ENCODE measurements at places on chromosomes 7 and 10. TPM values are rescaled to one million over a fixed set of nuclear protein-coding genes. Genes with fewer than 3 reads are reported as not detected.

GRCh38 chr7:7908622-7909145 lies 59.9 kb upstream of the GLCCI1 start:
- no peak for DNase-seq

DNA sequence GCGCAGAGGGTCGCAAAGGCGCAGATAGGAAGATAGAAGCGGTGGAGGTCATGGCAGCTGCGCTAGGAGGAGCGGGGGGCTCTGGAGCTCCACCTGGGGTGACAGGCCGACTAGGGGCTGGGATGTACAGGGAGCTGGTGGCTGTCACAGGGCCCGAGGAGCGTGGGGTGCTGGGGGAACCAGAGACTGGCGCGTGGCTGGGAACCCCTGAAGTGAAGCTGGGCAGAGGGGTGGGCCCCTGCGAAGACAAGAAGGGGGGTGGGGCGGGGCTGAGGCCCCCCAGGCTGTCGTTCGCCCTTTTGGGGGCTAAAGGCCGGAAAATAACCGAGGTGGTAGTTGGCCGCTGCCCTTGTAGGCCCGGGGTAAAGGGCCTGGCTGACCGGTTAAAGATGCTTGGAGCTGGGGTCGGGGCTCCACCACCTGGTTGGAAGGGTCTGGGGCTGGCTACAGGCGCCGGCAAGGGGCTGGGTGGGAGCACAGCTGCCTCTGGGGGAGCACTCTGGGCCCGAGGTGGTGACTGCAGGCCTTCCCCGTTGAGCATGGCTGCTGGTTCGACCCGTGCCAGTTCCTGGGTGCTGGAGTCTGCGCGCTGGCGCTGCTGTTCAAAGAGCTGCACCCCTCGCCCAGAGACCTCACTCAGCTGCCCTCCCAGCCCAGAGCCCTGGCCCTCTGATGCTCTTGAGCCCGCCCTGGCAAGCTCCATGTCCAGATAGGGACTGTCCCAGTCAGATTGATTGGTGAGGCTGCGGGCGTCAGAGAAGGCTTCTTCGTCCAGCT lies 6.8 kb upstream of the MYOZ1 start:
- DNase-seq, result no peak

DNA sequence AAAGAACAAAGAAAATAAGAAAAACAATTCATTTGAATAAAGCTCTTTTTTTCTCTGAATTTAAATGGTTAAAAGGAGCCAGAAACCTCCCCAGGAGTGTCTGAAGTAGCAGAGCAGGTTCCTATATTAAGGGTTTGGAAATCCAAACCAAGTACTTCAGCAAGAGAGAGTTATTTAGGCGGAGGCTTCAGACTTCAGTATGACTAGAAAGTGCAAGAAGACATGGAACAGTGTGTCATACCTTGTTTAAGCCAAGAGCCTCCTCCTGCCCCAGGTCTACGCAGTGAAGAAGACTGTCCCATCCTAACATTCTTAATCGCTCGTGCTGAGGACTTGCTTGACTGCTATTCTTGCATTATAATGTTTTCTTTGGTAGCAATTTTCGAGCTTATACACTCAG lies 51.3 kb downstream of the ODAD2 start:
- no peak for DNase-seq

- no peak for DNase-seq
These were observed 1203.2 kb downstream of the SORCS3 start for GRCh38 chr10:105844241-105844640.

DNA sequence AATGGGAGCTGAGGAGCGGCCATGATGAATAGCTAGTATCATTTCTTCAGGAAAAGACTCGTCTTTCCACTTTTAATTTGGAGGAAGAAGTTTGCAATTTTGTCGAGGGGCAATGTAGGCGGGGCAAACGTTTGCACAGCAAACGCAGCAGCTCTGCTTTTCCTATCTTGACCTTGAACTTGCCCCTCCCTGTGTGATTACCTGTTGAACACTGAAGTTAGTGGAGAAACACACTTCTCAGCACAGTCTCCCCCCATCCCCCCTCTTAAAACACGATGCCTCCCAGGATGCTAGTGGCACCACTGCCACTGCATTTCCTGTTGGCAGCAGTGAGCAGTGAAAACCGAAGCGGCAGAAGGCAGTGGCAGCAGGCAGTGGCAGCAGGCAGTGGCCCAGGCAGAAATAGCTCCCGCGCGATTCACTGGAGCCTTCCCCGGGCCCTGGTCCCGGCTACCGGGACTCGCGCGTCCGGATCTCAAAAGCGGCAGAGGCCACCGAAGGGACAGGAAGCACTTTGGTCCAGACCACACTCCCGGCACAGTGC lies at the start of gene EPDR1:
TSS of gene EPDR1 (plus strand) at position 336 of the 544 bp plus-strand sequence. CDS start 300 bp downstream, outside the sequence.
- DNase-seq, result no peak

- no peak for DNase-seq
These were observed 8.7 kb upstream of the CAMK2B start for GRCh38 chr7:44333911-44334733.

DNA sequence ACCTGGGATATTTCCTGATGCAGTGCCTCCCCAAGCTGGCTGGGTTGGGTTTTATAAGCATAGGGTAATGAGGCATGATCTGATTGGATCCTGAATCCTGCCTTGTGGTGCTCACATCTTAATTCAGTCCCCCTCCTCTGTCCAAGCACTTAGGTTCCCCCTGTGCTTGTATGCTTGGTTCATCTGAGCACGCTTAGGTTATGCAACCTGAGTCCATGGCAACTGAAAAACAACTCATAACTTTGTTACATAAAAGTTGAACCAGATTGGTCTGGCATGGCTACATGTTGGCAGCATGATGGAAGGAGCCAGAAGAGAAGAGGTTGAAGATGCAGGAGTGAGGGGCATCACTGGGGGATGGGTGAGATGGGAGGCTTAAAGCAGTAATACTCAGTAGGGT lies 57.3 kb upstream of the OSBPL3 start:
- DNase-seq, result no peak

DNA sequence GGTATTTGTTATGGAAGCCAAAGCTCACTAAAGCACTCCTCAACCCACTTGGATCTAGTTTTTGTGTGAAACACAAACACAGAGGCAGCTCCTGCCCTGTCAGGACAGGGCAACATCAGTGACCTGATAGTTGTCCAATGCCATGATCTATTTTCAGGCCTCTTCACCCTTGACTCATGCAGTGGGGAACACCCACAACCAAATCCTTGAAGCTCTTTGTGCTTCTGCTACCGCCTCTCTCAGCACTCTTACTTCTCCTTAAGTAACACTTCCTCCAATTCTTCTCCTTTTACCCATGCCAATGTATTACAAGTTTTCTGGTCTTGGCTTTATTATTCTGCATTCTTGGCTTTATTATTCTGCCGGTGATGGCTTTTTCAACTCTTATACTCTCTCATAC lies 425.3 kb downstream of the INHBA start:
- DNase-seq, result no peak

Gene ADAM8
- total RNA-seq, result 53.9 TPM

GRCh38 chr10:129939416-129940275 lies 24.4 kb downstream of the EBF3 start:
- no peak for DNase-seq

DNA sequence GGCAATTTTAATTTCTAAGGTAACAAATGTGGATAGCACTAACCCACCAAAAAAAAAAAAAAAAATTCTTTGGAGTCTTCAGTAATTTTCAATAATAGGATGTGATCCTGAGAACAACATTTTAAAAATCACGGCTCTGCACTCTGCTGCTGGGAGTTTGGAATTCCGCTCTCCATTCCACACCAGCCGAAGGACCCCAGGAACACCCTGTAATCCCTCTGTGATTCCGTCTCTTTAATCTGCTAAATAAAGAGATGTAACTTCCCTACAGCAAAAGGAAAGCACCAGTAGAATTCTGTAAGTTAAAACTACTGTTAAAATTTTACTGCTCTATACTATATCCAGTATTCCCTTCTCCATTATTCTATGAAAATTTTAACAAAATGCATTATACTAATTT lies 284.5 kb downstream of the PTPRN2 start:
- no peak for DNase-seq

Gene RBP4
- 482 TPM for total RNA-seq
